NCI-H1048 (cell line): ENCODE measurements at places on chromosomes 16 and 17.

- no peak for DNase-seq
Observed at GRCh38 chr16:48382131-48382530, 3.1 kb downstream of the SIAH1 start.

- DNase-seq = no peak
Observed at GRCh38 chr16:2475413-2476344, 752 bp downstream of the TBC1D24 start.

DNA sequence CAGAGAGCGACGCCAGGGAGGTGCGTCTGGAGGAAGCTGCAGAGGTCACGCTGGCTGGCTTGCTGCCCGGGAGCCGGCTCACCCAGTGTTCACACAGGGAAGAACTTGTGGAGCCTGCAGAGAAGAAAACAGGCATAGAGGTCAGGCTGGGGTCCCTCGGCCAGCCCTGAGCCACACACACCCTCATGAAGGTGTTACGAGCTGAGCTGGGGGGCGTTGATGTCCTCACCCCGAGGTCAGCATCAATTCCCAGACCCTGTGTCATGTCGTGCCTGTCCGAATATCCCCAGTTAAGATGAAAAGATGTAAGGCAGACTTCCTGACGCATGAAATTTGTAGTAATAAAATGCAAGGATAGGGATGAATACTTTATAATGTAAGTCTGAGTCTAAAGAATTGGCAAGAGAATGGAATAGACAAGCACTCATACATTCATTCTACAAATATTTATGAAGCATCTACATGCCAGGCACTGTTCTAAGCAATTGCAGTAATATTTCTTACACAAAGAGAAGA lies 77.1 kb downstream of the USP31 start:
- no peak for DNase-seq

DNA sequence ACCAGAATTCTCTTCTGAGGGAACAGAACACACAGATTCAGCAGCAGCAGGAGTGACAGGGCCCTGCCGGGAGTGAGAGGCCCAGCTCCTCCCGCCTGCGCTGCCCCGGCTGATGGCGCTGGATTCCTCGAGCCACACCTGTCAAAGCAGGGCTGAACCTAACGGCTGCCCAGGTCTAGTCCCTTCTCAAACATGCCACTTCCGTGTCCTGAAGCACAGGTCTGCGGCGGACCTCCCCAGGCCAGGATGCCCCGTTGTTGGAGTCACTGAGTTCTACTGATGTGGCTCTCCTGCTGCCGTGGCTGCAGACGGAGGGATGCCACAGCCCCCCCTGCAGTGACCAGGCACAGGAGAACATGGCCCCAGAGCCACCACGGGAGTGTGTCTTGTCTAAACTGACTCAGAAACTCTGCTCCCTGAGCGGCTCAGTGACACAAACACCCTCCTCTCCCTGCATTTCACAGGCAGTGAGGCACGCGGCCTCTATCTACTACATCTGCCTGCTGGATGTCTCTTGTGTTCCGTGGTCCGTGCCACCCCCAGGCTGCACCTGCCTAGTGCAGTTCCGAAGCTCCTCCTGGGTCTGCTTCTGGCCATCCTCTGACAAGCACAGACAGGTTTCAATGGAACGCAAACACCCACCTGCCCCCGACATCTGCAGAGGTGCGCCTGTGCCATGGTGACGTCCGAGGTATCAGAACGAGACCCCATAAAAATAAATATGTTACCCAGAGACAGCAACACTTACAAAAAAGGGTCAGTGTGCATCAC lies 44.7 kb upstream of the DNAH17 start:
- DNase-seq = no peak

DNA sequence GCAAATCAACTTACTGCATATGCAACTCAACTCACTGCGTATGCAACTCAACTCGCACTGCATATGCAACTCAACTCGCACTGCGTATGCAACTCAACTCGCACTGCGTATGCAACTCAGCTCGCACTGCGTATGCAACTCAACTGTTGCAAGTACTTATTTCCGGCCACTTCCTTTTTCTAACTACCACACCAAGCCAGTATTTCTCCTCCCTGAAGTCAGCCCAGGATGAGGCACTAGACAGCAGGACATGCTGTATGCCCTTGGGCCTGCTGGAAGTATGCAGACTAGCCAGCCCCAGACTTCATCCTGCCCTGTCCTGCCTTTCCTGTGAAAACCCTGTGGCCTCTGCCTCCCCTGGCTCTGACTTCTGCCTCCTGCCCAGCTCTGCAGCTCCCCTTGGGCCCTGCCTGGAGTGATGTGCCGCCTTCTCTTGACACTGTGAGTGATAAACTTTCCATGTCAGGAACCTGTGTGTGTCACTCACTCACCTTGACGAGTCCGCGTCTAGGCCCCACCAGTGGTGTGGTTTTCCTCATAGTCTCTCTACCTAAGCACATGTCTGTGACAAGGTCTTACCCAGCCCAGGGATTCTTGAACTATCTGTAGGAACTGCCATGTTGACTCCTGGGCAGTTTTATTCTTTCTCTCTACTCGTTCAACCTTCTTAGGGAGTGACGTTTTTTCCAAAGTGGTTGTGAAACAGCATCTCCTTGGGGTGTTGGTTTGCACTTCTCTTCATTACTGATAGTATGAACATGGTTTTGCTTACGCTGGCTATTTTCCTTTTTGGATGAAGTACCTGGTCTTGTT lies 16.4 kb downstream of the ZNF778 start:
- DNase-seq = no peak

DNA sequence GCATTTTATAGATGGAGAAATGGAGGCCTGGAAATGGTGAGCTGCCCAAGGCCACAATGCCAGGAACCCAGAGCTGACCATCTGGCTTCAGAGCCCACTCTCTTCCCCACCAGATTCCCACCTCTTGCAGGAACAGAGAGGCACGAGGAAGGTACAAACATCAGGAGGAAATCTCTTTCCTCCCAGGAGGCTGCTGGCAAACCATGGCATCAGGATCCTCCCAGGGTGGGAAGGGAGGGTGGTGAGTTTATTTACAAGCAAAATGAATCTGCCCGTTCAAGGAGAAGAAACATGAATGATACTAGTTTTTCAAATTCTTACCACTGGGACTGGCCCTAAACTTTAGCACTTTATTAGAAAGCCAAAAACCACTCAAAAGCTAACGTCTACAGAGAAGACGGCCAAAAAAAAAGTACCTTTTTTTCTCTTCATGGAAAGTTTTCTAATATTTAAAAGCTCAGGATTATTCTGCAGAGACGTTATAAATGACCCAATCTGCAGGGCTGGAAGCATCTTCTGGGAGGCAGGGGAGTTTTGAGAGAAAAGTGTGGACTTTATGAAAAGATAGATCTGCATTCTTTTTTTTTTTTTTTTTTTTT lies 79.1 kb downstream of the NXN start:
- no peak for DNase-seq

DNA sequence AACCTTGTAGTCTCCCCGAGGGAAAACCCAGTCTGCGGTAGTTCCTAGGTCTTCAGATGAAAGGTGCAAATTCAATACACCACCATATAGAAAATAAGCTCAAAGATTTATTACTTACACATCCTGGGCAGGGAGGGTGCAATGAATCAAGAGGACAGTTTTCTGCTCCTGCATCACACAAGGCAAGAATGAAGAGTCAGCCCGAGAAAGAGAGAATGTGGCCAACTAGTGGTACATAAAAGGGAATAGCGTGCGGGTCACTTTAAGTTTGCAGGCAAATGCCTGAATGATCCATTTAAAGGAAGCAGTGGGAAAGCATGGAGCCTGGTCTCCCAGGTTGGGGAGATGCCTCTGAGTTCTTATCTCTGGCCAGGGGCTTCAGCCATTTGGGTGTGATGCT lies 403.4 kb downstream of the GRIN2A start:
- no peak for DNase-seq

GRCh38 chr16:70772493-70772892 lies 28.5 kb downstream of the VAC14 start:
- DNase-seq = no peak

- no peak for DNase-seq
Observed at GRCh38 chr17:78127888-78128550, 536 bp downstream of the TMC6 start.

DNA sequence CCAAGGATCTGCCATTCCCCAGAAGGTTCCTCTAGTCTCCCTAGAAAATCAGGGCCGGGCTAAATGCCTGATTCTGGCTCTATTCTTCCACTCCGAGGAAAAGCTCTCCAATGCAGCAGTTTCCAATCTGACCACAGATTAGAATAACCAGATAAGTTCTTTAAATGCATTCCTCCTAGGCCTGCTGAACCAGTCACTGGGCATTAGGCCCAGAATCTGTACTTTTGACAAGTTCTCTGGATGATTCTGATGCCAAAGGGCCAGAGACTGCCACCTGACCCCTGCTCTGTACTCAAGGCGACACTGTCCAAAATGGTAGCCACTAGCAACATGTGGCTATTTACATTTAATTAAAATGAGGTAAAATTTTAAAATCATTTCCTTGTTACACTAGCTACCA lies 22.3 kb downstream of the MAP3K14 start:
- no peak for DNase-seq

DNA sequence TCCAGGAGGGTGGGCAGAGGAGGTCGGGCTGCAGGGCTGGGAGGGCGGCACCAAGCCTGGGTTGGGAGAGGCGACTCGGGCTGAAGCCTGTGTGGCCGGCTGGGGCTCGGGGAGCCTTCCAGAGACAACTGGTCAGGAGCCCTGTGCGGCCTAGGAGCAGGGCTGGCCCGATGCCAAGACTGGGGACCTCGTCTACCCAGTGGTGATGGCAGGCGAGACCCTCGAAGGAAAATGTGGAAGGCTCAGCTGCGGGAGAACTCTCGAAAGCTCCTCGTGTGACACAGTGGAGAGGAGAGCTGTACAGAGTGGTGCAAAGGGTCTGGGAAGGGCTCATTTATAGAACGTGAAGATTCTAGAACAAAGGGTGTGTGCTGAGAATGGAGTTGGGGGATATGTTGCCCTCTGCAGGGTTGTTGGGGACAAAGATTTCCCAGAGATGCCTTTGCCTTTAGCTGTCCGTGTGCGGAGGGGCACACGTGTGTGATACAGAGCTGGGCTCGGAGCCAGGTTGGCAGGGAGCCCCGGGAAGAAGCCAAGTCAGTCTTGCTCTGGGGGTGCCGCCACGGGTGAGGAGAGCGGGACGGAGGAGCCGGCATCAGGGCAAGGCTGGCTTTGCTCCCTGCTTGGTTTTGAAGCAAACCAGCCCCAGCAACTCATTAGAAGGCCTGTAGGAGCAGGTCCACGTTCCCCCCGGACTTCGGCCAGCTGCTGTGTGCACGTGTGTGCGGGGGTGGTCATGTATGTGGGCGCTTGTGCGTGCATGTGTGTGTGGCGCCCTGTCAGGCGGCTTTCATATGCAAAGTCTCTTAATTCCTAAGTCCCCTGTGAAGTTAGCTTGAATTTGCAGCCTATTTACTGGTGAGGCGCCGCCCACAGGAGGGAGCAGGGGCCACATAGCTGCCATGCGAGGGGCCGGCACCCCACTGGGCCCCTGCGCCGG lies 132.4 kb upstream of the CHMP6 start:
- DNase-seq = no peak

DNA sequence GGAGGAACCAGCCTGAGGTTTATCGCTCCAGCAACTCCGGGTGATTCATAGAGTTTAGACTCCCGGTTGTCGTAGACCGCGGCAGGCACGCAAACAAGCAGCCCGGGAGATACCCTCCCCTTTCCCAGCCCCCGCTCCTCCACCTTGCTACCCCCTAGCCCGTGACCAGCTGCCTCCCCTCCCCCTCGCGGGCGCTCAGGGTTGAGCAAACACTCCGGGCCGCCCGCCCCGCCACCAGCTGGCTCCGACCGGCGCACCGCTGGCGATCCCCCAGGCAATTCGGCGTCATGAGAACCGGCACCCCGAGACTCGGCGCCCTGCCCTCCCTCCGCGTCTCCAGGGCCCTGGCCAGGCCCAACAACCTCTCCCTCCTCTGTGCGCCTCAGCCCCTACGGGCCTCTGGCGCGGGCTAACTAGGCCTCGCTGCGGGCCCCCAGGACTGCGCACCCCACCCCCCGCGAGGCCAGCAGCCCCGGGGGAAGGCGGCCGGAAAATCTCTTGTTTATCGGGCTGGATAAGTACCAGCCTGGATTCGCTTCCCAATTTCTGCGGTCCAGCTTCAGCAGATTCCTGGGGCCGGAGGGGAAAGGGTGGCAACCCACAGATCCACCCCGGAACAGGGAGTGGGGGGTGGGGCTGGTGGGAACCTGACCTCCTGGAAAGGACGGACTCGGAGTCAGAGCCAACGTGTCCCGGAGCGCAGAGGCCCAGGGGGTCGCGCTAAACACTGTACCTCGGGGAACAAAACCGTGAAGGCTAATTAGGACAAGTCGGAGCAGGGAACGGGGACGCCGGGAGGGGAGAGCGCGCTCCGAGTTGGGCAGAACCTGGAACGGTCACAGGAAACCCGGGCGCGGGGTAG lies 951 bp upstream of the GPRC5C start:
- DNase-seq = no peak

GRCh38 chr16:11848842-11849241 lies 2.5 kb downstream of the RSL1D1 start:
- DNase-seq = no peak

- DNase-seq = no peak
Observed at GRCh38 chr17:29215717-29216116, 30.9 kb upstream of the CRYBA1 start.

GRCh38 chr16:89596061-89596689 lies 17.3 kb upstream of the DPEP1 start:
- no peak for DNase-seq

- no peak for DNase-seq
Observed at GRCh38 chr17:30824002-30824355, 513 bp downstream of the CRLF3 start.

DNA sequence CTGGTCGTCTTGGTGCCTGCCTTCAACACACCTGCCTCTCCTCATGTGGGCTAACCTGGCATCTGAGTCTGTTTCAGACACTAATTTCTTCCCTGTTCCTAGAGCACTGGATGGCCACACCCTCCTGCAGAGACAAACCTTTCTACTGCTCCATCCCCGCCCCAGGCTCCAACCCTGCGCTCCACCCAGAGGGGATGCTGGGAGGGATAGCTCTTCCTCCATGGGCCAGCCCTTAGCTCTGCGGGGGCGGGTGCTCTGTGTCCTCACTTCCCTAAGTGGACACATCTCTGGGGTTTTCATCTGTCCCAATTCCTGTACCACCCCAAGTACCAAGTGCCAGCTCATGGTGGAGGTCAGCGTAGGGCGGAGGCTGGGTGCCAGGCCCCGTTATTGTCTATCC lies 11.0 kb upstream of the CRISPLD2 start:
- DNase-seq = no peak

GRCh38 chr17:48261297-48261880 lies 153.8 kb downstream of the SNX11 start:
- DNase-seq = no peak

DNA sequence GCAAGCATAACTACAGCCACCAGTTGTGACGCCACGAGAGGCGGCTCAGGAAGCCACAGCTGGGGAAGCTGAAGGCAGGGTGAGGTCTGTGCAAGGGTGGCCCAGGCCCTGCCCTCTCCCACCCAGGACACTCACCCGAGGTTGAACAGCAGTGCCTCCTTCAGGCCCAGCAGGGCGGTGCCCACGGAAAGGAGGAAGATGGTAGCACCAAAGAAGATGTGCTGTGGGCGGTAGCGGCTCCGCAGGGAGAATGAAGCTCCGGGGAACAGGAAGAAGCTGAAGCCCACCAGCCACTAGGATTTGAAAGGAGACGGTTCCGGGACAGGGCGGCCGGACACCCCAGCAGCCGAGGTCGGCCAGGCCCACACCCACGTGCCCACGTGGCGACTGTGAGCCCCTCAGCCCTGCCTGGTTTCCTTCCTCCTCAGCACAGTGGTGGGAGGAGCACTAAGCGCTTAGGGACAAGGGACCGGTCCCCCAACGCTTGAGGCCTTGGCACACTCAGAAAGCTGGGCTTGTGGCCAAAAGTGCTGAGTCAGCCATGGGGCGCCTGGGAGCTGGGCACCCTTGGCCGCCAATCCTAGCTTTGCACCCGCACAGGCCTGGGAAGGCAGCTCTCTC lies 11.0 kb downstream of the CYB561 start:
- DNase-seq = no peak
